ENCODE measurements at places on chromosomes 3 and 15. TPM values are rescaled to one million over a fixed set of nuclear protein-coding genes. Genes with fewer than 3 reads are reported as not detected.

GRCh38 chr15:78224023-78224411 lies 10.3 kb downstream of the ACSBG1 start:
- no peak for DNase-seq

DNA sequence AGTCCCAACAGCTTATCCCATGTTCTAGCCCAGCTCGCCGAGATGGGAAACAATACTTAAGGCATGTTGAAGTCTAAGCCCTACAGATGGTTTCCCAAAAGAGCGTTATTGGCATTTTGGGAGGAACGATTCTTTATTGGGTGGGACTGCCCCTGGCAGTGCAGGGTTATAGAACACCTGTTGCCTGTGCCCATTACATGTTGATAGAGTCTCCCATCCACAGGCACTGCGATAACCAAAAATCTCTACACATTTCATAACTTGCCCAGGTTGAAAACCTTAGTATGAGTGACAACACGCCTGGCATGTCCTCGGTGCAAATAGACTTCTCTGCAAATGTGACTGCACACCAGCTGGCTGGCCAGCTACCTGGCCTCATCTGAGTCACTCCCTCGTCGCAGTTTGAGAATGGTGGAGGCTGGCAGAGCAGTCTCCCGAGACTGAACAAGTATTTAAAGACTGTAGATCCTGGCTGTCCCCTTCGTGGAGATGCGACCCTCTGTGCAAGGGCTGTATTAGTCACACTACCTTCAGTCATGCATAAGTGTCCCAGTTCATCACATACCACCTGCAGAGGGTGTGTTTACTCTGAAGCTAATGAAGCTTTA lies 18.7 kb downstream of the ZNF80 start:
- DNase-seq, result no peak

The MAP1A gene
- total RNA-seq, result 1.6 TPM

The GOLGA6L24 gene
- total RNA-seq, result not detected

DNA sequence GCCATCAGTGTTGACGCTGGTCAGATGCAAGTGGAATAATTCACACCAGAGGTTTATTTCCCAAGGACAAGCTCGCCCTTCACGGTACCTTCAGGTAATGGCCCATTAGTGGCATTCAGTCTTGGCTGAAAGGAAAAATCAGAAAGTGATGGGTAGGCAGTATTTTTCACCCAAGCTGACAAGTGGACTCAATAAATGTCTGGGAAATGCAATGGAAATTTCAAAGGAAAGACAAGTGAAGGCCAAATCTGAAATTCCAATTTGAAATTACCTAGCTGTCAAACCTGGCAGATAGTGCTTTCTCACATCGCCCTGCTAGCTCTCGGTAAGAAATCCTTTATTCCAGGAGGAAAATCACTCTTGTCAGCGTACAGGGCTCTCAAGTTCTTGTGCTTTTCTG lies 413.5 kb downstream of the OCA2 start:
- DNase-seq, result no peak

The MKRN3 gene
- total RNA-seq, result 7.9 TPM

All from Panc1 (cell line).